GM12878 (cell line): ENCODE measurements at places on chromosomes 3 and 15. TPM values are rescaled to one million over a fixed set of nuclear protein-coding genes. Genes with fewer than 3 reads are reported as not detected.

DNA sequence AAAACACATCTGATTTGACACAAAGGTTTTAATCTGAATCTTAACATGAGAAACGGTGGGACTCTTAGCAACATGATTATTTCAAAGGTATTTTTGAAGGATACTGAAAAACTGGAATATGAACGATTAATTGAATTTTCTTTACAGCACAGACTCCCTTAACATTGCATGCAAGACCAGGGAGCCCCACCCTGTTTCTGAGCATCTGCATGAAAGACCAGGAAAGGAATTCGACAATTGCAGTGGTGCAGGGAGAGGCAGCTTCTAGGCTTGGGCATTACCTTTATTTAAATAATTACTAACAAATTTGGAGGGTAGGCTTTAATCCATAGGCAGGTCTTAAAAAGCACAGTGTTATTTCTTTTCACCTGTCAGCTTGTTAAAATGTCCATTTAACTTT is 240.6 kb upstream of the TOPAZ1 start:
- no peak for DNase-seq

GRCh38 chr3:24067483-24067882 is 122.4 kb downstream of the NR1D2 start:
- DNase-seq: no peak

The GOLGA6L10 gene
- total RNA-seq: 1.1 and 1.6 TPM in 2 replicates

GRCh38 chr3:4613366-4613765 is 120.2 kb downstream of the ITPR1 start:
- no peak for DNase-seq

The TWF2 gene
- total RNA-seq: 88.1 and 88.2 TPM in 2 replicates

GRCh38 chr15:62291262-62291661 is 126.2 kb upstream of the C2CD4B start:
- DNase-seq: no peak

DNA sequence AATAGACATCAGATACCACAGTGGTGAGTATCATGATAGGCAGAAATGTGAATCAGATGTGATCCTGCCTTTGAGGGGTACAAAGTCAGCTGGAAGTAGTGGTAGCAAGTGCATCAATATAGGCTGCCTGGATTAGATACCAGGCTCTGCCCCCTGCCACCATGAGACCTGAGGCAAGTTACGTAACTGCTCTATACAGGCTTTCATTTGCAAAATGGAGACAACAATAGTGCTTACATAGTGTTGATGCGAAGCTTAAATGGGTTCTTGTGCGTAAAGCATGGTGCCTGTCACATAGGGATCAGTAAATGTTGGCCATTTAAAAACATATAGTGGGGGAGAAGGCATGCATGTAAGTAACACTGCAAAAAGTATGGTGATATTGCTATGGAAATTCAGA is 158.0 kb downstream of the RYR3 start:
- no peak for DNase-seq

GRCh38 chr15:29403772-29404171 is 134.2 kb upstream of the NSMCE3 start:
- DNase-seq: no peak

DNA sequence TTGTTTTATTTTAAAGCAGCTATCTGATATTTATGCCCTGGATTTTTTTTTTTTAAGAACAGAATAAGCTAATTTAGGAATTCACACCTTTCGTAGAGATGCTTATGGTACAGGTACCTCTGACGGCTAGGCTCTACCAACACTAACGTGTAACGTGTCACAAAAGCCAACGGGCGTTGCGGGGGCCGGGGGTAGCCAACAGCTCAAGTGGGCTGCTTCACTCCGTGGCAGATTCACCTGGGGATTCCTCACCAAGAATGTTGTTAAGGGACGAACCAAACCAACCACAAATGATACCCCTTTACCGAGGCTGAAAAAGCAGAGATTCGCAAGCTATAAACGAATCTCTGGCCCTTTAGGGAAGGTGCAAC is 1.0 kb downstream of the TMCC1 start:
- DNase-seq: no peak

DNA sequence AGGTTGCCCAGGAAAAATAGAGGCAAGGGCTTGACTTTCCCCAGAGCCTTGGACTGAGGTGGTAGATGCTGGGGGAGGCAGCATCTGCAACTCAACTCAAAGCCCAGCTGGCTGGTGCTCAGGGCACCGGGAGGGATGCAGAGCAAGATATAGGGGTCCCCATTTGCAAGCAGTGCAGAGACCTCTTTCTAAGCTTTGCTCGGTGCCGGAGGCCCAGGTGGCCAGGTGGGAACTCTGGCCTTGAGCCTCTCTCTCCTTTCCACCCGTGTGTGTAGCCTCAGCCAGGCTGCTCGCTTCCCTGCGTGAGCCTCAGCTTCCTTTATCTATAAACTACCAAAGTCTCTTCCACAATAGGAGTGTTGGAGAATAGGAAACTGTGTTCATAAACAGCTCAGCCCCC is 36.5 kb downstream of the SLC6A6 start:
- DNase-seq: no peak

DNA sequence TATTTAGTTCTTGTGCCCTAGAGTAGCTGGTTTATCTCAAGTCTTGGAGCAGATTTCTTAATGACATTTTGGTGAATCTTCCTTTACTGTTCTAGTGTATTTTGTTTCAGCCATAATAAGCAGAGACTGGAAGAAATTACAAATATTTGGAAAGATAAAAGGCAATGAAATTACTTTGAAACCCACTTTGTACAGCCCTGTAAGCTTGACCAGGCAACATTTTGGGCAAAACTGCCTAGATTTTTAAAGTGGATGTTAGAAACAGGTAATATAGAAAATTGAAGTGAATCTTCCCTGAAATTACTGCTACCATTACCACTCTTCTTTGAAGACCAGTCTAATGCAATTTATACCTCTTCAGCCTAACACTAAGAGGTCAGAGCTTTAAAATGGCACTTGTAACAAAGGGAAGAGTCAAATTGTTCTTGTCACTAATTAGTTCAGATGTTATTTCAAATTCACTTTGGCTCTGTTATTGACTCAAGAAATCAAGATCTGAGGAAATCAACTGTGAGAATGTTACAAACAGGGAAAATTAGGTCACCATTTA is 589.4 kb downstream of the NLGN1 start:
- DNase-seq: no peak

DNA sequence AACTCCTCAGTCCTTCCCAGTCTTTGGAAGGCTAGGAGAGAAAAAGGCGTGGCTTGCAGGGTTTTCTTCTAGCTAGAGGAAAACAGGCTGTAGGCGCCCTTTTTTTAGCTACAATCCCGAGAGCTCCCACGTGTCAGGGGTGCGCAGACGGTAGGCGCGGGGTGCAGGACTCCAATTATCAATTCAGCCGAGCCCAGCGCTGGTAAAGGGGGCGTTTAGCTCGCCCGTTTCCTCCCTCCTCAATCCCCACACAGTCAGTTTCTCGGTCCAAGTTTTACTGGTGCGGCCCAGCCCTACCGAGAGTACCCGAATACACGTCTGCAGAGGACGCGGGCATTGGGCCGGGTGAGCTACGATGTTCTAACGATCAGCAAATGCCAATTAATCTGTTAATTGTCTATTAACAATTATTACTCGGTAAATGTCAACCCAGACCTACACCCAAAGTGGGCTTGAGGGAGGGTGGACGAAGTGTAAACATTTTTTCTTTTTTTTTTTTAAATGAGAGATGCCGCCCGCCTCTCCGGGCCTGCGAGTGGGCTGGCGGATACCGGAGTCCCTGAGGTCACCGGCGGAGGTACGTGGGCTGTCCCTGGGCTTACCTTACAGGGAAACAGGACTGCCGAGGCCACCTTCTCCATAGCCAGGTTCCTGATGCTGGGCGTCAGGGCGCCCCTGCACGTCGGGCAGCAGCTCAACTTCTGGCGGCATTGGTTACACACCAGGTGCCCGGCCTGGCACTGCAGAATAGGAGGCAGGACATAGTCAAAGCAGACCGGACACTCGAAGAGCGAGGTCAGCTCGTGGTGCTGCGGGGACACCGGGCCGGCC is 923 bp downstream of the SIAH2 start:
- DNase-seq: no peak

The SLC28A2 gene
- total RNA-seq: not detected in 2 replicates

The FGF7 gene
- 0.05 and 0.08 TPM in 2 replicates for total RNA-seq

DNA sequence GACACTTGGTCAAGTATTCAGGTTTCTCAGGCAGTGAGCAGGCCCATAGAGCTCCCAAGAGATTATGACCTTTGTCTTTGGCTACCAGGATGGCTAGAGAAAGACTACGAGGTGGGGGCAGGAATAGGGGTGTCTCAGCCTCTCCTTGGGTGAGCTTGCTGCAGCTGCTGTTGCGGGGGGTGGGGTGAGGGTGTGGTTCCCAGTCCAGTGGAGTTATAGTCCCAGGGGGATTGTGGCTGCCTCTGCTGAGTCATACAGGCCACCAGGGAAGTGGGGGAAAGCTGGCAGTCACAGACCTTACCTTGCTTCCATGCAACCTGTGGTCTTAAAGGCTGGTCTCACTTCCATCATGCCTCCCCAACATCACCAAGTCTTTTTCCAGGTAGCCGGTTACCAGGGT is 31.7 kb downstream of the ATP2C1 start:
- DNase-seq: peak; percentile 56

GRCh38 chr15:67224889-67225288 is 29.6 kb downstream of the AAGAB start:
- no peak for DNase-seq

The TGM4 gene
- total RNA-seq: not detected in 2 replicates

GRCh38 chr3:89402051-89402450 is 294.6 kb downstream of the EPHA3 start:
- no peak for DNase-seq

- no peak for DNase-seq
Observed at GRCh38 chr3:81744366-81744765, 17.1 kb downstream of the GBE1 start.
